Stimulated activated CD4-positive, alpha-beta T cell treated with anti-CD3 and anti-CD28 coated beads, Interleukin-15, amount 100 ng/mL, for 24 hours (primary cell): ENCODE measurements at places on chromosomes 5 and 9.

DNA sequence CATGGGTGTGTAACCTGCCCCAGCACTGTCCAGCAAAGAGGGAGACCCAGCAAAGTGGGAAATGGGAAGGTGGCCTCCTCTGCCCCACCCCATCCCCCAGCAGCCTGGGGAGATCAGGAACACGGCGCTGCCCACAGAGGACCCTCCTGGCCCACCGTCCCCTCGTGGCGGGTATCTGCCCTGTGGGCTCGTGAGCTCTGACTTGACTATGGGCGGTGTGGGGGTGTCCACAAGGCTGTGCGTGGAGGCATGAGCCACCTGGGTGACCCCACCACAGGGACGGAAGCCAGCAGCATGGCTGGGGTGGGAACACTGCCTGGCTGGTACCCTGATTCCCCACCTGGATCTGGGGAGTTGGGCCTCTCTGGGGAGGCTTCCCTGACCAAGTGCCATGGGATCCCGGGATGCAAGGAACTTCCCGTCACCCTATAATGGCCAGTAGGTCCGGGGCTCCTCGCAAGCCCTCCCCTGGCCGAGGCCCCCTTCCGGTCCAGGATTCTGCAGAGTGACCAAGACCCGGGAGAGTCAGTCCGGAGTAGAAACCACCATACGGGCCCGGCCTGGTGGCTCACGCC is 29.3 kb upstream of the SLC6A19 start:
- DNase-seq: no peak

DNA sequence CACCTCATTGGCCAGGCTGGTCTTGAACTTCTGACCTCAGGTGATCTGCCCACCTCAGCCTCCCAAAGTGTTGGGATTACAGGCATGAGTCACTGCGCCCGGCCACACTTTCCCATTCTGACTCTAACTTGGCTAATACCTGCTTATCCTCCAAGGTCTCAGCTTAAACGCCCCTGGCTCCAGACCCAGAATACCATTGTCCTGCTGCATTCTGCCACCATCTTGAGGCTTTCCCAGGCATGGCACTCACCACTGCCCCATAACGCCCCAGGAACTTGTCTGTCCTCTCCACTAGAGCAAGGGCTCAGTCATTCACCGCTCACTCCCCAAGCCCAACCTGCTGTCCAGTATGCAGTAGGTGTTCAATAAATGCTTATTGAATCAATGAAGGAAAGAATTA is 39.8 kb downstream of the CAMK2A start:
- DNase-seq: no peak

- DNase-seq: no peak
These were observed 11.6 kb downstream of the NIPSNAP3B start for GRCh38 chr9:104775574-104775936.

DNA sequence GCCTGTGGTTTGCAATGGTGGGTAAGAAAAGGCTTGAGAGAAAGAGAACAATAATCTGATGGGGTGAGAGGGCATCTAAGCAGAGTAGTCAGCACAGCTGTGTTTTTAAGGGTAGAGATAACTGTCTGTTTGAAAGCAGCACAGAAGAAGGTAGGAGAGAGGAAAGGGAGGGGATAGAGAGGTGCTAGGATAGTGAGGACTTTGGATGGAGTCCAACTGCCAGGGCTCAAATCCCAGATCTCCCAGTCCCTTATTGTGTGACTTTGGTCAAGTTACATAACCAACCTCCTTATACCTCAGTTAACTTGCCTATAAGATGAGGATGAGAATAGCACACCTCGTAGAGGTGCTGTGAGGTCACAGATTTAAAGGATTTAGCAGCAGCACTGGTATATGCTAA is 55.6 kb downstream of the GPR21 start:
- DNase-seq: no peak

GRCh38 chr9:123225374-123225813 is 43.0 kb downstream of the STRBP start:
- DNase-seq: peak; percentile 70

DNA sequence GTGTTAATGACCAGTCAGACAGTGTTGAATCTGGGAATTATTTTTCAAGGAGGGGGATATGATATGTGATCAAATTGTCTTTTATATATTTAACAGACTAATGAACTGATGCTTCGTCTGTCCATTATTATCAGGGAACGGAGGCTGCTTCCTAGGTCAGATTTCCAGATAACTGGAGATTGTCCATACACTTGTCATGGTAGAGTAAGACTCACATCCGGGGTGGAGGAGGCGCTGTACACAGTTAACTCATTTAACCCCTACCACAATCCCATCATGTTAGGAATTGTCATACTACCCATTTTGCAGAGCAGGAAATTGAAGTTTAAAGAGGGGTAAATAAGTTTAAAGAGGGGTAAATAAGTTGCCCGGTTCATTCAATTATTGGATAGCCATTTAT is 55.9 kb downstream of the ARHGAP26 start:
- DNase-seq: no peak

- peak; percentile 63 for DNase-seq
These were observed at the start of gene FRMD3 for GRCh38 chr9:83538172-83538889. Gene FRMD3 (minus strand): TSS chr9:83538401. CDS start chr9:83538231, 170 bp downstream.

GRCh38 chr5:92962752-92963151 is 618.3 kb downstream of the NR2F1-AS1 start:
- no peak for DNase-seq

DNA sequence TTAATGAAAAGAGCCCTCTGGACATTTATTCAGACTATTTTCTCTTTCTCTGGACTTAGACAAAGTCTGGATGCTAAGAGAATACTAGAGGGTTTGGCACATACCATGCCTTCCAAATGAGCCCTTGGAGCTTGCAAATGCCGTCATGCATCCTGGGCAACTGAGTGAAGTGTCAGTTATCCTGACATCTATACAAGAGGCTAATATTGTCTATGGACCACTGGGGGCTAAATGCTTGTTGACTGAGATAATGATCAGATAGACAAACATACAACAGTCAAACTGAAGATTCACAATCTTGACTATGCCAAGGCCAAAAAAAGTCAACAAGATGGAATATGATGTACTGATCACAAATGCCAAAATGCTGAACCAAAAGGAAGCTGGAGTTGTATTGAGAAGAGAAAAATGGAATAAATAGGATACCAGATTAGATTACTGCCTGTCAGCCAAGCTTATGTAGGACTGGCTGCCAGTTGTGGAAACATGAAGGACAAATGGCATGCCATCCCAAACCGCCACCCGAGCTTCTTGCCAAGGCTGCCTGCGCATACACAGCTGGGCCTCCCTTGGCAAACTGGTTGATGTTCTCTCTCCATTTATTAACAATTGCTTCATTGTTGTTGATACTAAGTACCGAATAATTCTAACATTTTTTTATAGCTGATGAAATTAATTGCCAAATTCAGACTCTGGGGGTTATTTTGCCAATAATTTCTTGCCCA is 240.1 kb upstream of the GRAMD2B start:
- no peak for DNase-seq

DNA sequence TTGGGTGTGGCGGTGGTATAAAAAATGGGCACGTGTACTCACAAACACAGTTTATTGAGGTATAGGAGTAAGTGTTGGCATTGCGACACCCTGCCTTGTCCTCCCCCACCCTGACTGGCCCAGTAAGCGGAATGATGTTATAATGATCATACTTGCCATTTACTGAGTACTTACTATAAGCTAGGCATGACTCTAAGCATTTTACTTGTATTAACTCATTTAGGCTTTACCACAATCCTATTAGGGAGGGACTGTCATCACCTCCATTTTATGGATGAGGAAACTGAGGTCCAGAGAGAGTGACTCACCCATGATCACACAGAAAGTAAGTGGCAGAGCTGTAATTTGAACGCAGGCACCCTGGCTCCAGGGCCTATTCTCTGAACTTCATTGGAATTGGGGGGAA is 2.3 kb downstream of the SMIM3 start:
- no peak for DNase-seq

DNA sequence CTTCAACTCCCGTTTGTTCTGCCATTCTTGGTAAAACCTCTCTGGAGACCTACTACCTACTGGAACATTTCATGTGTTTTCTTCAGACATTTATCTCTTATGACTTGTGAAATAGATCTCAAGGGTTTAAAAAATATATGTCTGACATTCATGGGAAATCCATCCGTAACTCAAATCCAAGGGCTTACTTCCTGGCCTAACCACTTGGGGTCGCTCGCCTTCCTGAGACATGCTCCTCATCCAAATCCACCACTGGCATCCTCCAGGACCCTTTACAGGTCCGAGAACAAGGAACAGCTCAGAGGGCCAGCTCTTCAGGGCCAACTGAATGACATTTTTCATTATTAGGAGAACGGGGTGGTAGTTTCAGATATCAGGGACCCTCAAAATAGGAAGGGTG is 235.1 kb upstream of the TUT7 start:
- DNase-seq: no peak

DNA sequence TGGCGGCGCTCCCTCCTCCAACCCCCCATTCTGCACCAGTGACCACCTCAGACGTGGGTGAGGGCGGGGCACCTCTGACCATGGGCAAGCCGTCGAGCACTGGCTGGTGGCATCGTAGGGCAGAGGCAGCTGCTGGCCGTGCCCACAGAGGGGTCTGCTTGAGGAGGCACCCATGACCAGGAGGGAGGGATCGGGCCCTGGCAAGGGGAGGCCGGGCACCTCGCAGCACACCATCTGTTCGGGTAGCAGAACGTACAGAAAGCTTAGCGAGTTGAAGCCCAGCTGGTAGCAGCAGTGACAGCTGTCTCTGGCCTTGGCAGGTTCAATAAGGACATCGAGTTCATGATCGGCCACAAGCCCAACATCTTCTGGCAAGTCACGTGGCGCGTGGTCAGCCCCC is 4.3 kb upstream of the SLC6A18 start:
- DNase-seq: no peak

GRCh38 chr5:99032234-99033013 is 103.6 kb upstream of the CHD1 start:
- peak; percentile 30 for DNase-seq

GRCh38 chr5:79263290-79263689 is 27.4 kb downstream of the JMY start:
- DNase-seq: no peak
